ENCODE measurements at places on chromosomes 6 and 20.

DNA sequence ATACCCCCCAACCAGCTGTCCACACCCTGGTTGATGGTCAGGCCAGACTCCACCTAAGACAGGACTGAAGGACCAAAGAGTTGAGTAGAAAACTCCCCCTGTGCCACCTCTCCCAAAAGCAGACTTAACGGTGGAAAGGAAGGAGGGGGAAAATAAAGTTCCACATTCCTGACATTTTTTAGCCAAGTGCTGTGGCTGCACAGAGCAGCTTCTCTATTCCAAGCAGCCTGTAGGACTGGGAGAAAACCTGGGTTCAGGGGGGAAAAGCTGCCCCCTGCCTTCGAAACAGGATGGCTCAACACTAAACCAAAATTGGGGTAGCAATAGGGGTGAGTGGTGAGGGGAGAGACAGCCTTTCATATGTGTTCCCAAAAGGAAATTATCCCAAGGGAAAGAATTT is 3.6 kb downstream of the TRAM2 start:
- DNase-seq, result no peak

- DNase-seq, result no peak
Observed at GRCh38 chr20:44032583-44033331, 118.1 kb downstream of the TOX2 start.

- DNase-seq, result no peak
Observed at GRCh38 chr6:71333697-71334096, 45.1 kb downstream of the OGFRL1 start.

DNA sequence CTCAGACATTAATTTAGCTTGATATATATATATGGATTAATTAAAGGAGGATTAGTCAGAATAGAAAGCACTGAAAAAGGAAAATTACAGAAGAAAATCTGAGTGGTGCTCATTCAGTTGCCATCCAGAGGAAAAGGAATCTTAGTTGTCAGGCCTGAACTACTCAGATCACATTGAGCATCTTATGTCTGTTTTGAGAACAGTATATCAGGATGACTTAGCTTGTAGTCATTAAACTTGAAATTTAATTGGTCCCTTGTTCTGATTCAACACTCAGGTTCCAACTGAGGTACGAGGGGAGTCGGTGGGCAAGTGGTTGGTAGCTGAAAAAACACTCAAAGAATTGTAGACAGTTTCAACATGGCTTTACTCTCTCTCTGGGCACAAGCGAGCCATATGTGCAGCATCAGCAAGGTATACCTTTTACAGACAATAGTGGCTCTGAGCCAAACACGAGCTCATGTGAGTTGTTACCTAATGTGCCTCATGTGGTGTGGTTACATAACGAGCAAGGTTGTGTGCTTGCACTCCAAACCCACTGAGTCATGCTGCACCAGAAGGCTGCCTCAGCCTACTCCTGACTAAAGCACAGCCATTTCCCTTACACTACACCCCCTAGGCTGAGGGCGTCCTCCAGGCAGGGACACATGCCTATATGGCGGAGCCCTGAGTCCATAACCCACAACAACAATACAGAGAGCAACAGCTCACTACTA is 73.0 kb upstream of the HMGN3 start:
- DNase-seq, result no peak
